Thoracic aorta (tissue), 2 donors: ENCODE measurements at places on chromosomes 16 and 17.
A peak's percentile ranks its signal among the peaks of the same experiment; 100 is the strongest.

DNA sequence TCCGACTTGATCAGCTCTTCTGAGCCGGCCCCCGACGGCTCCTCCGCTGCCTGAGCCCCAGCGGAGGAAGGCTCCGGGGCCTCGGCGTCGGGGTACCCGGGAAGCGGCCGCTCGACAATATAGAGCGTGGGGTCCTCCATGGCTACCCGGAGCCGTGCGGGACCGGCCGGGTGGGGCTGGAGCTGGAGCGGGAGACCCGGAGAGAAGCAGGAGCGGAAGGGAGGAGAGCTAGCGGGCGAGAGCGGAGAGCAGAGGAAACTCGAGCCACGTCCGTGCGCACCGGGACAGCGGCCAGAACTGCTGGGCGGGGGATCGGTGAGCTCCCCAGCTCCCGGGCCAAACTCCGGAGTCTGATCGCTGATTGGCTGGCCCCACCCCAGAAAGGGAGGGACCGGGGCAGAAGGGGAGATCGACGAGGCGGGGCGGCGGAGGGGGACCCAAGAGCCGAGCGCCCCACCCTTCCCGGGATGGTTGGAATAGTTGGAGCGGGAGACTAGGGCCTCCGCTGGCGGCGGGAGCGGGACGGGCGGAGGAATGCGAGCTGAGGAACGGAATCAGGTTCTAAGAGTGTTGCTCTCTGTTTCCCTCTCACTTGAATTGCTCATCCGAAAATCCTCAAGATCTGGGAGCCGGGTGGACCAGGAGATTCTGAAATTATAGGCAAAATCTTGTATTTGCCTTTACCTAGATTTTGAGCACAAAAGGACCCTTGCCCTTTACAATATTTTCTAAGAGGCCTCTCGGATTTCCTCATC is at the start of gene CAVIN1:
TSS of gene CAVIN1 (minus strand) at position 299 of the 755 bp plus-strand sequence. CDS start at position 140, 159 bp downstream.
- DNase-seq: peak; percentile 96

- DNase-seq: no peak
Measured at GRCh38 chr17:29825604-29826003, 104.4 kb downstream of the SSH2 start.

DNA sequence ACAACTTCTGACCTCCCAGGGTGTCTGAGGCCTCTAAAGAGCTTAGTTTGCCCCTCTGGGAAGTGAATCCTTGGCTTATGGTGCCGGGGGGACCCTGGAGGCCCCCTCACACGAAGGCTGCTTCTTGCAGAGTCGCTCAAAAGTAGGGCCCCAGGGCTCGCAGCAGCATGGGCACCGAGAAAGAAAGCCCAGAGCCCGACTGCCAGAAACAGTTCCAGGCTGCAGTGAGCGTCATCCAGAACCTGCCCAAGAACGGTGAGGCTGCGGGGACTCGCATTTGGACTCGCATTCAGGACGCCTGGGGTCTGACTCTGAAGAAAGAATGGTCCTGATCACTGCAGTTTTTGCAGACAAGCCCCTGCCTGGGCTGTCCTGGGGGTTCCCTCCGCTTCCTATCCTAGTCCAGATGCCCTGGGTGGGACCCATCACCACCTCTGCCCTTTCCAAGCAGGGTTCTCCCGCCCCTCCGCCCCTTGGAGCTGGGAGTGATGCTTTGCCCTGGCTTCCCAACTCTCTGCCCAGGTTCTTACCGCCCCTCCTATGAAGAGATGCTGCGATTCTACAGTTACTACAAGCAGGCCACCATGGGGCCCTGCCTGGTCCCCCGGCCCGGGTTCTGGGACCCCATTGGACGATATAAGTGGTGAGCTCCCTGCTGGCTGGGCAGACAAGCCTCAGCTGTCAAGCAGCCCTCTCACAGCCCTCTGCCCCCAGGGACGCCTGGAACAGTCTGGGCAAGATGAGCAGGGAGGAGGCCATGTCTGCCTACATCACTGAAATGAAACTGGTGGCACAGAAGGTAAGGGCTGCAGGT is 698 bp downstream of the ACBD4 start:
- DNase-seq: no peak

GRCh38 chr17:78484271-78485246 is 92.6 kb downstream of the DNAH17 start:
- DNase-seq: no peak

DNA sequence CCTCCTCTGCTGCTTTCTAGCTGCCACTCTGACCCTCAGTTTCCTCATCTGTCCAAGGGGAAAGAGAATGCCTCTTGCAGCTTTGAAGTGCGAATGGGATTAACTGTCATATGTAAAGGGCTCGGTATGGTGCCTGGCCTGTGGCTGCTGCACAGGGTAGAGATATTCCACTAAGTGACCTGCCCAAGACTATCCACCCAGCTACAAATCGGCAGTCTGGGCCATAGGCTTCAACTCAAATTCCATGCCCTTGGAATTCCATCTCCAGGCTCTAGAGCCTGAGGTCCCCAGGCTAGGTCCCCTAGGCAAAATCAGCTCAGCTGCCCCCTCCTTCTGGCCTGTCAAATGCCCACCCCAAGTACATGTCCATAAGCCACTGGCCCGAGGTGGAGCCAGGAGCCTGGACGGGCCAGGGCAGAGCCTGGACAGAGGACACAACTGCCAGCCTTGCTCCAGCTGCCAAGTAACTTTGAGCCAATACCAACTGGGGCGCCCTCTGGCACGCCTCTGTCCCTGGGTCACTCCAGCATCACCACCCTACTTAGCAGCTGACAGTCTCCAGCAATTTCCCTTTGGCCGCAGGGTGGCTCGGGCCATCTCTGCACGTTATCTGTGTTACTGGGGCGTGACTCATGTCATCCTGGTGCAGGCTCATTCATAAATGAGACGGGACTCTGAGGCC is 57.2 kb downstream of the SDK2 start:
- DNase-seq: no peak

GRCh38 chr17:80414508-80414802 is 512 bp upstream of the ENDOV start:
- no peak for DNase-seq

GRCh38 chr16:89135166-89135565 is 36.4 kb upstream of the CDH15 start:
- DNase-seq: no peak

- no peak for DNase-seq
Measured at GRCh38 chr17:77503916-77504651, 363.3 kb downstream of the SEC14L1 start.

DNA sequence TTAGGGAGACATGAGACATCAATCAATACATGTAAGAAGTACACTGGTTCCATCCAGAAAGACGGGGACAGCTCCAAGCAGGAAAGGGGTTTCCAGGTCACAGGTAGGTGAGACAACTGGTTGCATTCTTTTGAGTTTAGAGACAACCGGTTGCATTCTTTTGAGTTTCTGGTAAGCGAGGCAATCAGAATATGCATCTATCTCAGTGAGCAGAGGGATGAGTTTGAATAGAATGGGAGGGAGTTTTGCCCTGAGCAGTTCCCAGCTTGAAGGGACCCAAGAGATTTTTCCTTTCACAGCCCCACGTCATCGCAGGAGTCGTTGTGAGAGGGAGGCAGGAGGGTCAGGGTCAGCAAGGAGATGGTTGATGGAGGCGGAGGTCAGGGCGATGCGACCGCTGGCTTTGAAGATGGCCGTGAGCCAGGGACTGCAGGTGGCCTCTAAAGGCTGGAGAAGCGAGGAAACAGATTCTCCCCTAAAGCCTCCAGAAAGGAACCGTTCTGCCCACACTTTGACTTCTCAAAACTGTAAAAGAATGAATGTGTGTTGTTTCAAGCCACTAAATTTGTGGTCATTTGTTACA is 36.5 kb downstream of the IRF8 start:
- no peak for DNase-seq

DNA sequence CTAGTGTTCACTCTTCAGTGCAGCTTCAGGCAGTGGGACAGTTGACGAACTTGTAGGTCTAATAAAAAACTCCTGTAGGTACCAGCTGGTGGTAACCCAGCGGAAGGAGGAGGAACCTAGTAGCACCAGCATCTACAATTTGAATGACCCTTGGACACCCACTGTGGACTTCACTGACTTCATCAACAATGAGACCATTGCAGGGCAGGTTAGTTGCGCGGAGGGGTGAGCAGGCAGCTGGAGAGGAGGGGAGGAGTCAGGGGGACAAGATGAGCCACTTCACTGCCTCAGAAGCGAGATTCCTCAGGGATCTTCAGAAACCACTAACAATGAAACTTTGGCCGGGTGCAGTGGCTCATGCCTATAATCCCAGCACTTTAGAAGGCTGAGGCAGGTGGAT is 22.3 kb downstream of the AOC3 start:
- no peak for DNase-seq

DNA sequence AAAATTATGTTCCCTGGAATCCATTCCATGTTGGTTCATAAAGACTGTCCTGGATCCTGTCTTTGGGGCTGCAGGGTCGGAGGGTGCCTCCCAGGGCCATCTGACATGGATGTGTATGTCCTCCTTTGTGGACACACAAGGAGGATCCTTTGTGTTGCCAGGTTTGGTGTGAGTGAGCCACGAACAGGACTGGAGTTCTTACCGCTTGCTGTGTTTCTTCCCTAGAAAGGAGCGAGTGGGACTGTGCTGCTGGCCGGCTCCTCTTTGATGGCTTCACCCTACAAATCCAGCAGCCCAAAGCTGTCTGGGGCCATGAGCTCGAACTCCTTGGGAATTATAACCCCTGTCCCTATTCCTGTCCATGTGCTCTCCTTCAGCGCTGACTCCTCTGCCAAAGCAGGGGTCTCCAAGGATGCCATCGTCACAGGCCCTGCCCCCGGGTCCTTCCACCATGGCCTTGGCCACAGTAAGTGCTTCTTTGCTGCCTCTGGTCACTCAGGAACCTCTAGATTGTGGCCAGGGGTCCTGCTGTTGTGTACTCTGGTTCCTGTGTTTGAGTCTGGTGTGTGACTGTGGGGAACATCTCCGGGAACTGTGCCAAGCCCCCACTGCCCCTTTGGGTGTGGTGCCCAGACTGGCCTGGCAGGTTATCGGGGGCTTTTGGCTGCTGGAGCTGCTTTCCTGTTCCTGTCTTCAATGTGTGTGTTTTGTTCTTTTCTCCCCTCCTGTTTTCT is 29.5 kb downstream of the UBN1 start:
- DNase-seq: no peak

GRCh38 chr17:72946156-72946555 is 146.3 kb downstream of the SLC39A11 start:
- DNase-seq: no peak

- no peak for DNase-seq
Measured at GRCh38 chr16:50165473-50165872, 12.4 kb downstream of the TENT4B start.

DNA sequence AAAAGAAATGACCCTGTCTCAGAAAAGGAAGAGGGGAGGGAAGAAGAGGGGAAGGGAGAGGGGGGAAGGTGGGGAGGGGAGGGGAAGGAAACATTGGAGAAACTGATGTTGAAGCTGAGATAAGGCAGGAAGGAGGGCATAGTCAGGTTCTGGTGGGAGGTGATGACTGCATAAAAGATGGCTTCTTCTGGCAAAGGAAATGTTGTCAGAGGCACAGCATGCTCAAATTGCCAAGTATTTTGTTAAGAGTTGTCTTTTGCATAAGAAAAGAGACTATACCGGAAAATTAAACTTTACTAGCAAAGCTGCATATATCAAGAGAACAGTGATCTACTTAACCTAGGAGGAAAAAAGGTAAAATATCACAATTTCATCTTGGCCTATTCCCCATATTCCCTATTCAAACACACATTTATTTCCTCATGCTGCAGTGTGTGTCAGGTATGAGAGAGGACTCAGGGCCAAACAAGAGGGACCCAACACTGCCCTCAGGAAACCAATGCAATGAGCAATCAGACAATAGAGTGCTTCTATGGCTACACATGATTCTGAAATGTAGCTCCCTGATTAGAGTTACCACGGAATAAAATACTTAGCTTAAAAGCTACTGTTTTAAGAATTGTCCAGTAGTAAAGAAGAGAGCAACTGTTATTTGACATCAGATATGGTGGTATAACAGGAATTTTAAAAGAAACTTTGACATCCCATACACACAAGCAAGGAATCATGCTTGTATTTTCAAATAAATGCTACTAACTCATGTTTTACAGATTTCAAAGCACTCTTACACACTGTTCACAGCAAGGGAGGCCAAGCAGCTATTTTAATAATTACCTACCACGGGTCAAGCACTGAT is 80.9 kb downstream of the PARN start:
- DNase-seq: no peak

DNA sequence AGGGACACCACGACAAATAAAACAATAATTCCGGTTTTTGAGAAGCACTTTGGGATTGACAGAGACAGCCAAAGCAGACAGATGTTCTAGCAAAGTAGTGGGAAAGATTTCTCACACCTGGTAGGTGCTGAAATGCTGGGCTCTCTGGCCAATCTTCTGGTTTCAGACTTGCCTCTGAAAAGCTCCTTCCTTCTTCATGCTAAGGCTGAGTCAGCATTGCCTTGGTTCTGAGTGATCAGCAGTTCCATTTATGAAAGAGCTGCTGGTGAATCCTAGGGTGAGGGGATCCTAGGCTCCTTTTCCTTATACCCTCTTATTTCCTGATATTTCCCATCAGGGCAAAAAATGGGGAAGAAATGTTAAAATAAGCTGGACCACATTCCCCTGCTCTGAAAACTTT is 268.7 kb upstream of the SALL1 start:
- no peak for DNase-seq

GRCh38 chr16:77732241-77732946 is 10.1 kb downstream of the NUDT7 start:
- DNase-seq: no peak

GRCh38 chr17:7910711-7911110 is 5.4 kb downstream of the RNF227 start:
- DNase-seq: no peak

DNA sequence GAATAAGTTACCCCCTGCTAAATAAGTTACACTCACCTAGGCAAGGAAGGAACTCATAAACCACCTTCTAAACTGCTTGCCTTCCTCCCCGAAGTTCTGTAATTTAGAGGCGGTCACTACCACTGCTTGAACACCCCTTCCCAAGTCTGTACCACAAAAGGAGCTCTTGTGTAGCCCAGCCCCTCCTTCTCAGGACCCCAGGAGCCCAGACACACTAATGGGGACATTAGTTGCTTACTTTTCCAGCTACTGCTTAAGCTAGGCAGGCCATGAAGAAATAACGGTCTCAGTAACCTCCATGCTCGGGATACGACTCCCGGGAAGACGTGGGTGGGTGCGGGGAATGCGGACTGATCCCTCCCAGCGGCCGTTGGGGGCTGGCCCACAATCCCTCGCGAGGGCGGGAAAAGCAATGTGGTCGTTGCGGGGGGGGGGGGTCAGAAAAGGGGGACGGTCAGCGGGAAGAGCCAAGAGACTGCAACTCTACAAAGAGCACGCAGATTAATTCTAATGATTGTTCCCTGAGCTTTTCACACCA is at the start of gene TEX14:
TSS of gene TEX14 (minus strand) at position 345 of the 538 bp plus-strand sequence. CDS start 40,044 bp downstream, outside the sequence.
- DNase-seq: no peak

- DNase-seq: no peak
Measured at GRCh38 chr16:80803339-80804055, 901 bp downstream of the CDYL2 start.

DNA sequence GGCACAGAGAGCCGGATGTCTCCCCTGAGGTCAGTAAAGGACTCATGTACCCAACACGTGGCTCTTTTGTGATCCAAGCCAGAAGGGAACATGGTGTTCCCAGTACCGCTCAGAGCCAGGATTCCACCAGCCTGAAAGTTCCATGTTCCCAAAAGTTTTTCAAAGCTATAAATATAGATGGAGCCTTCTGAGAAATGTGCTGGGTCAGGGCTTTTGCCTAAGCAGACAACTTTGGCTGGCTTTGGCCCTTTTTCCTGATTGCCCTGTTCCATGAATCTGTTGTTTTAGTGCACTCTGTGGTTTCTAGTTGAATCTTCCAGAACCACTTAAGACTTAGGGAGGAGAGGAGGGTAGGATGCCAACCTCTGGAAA is 128.5 kb upstream of the HS3ST2 start:
- DNase-seq: peak; percentile 86

GRCh38 chr16:47519996-47520679 is 59.0 kb downstream of the PHKB start:
- no peak for DNase-seq
